Foreskin keratinocyte (primary cell): ENCODE measurements at places on chromosomes 7 and 10. TPM values are rescaled to one million over a fixed set of nuclear protein-coding genes. Genes with fewer than 3 reads are reported as not detected.

GRCh38 chr7:51318001-51318400 is 1.4 kb upstream of the COBL start:
- no peak for DNase-seq

DNA sequence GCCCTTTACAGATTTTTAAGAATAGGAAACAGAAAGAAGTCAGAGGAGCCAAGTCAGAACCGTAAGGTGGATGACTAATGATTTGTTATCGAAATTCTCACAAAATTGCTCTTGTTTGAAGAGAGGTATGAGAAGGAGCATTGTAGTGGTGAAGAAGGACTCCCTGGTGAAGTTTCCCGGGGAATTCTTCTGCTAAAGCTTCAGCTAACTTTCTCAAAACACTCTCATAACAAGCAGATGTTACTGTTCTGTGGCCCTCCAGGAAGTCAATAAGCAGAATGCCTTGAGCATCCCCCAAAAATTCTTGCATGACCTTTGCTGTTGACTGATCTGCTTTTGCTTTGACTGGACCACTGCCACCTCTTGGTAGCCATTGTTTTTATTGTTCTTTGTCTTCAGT is 152.9 kb downstream of the HGF start:
- peak; percentile 40 for DNase-seq

- DNase-seq = no peak
These were observed 29.6 kb downstream of the CAV1 start for GRCh38 chr7:116554436-116554835.

- DNase-seq = no peak
These were observed 1123.5 kb upstream of the AUTS2 start for GRCh38 chr7:68474661-68475216.

GRCh38 chr7:1460821-1461645 is 1.8 kb upstream of the MICALL2 start:
- no peak for DNase-seq

DNA sequence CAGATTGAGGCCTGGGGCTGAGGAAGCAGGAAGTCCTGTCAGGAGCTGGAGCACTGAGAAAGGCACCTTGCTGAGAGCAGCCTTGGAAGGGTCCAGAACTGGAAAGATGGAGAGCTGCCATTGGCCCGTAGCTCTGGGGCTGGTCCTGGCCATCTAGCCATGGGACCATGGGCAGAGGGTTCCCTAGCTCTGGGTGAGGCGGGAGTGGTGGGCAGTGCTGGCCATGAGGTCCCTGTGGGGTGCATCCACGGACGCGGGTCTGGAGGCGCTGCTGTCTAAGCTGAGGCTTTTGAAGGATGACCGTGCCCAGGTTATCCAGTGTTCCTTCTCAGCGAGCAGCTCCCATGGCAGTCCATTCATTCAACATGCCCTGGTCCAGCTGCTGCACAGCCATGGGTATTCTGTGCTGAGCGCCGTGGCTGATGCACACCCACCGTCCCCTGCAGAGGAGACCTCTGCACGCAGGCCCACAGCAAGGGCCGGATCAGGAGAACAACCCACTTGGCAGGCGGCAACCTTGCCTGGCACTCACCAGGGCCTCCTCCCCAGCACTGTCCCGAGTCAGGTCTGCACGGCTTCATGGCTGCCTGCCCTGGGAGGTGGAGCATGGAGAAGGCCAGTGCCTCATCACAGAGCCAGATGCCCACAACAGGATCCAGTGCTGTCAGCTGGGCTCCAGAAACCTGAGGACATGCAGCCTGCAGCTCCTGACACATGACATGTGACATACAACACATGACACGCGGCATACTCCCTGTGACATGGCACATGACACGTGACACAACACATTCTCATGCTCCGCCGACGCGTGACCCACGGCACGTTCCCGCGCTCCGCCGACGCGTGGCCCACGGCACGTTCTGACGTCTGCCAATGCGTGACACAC is 121.9 kb downstream of the INPP5A start:
- no peak for DNase-seq

- no peak for DNase-seq
These were observed at the start of gene CACNB2 for GRCh38 chr10:18140149-18140956. CACNB2 (plus strand) TSS chr10:18140424.

GRCh38 chr10:5840314-5841307 is 27.4 kb upstream of the GDI2 start:
- DNase-seq = no peak

GRCh38 chr10:76548716-76549115 is 1088.9 kb downstream of the KCNMA1 start:
- no peak for DNase-seq

DNA sequence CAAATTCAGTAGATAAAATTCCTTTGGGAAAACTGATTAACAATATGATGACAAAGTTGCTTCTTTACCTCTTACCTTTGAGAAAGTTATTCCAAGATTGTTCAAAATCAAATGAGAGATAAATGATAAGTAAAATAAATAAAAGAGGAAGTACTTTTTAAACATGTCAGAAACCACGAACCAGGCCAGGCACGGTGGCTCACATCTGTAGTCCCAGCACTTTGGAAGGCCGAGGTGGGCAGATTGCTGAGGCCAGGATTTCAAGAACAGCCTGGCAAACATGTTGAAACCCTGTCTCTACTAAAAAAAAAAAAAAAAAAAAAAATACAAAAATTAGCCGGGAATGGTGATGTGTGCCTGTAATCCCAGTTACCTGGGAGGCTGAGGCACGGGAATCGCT is 296.6 kb downstream of the HGF start:
- DNase-seq = no peak

GRCh38 chr7:132400561-132401142 is 175.6 kb downstream of the PLXNA4 start:
- DNase-seq = no peak

GRCh38 chr7:63040966-63041610 is 957.6 kb upstream of the ZNF722 start:
- DNase-seq = no peak

DNA sequence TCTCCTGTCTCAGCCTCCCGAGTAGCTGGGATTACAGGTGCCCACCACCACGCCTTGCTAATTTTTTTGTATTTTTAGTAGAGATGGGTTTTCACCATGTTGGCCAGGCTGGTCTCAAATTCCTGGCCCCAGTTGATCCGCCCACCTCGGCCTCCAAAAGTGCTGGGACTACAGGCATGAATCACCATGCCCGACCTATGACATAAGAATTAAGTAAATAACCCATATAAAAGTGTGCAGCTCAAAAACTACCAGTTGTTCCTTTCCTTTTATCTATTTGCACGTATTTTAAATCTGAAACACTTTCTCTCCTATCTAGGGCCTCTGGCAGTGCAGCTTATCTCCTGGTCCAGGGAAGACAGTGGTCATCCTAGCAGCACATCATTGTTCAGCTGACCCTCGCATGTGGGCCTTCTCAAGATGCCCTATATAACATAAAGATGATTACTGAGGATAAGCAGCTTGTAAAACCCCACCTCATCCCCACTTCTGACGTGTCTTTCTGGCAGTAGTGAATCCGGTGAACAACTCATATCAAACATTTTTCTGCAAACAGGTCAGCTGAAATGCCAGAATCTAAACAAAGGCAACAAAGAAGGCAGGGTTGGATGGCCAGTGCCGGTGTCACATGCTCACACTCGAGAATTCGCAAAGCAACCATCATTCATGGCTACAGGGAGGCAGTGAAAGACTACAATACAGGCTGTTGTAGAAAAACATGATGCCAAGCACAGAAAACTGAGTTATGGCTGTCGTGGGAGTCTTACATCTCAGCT is 36.0 kb upstream of the KCNIP2 start:
- DNase-seq = no peak

GRCh38 chr7:98862203-98862602 is 7.6 kb downstream of the TMEM130 start:
- no peak for DNase-seq

DNA sequence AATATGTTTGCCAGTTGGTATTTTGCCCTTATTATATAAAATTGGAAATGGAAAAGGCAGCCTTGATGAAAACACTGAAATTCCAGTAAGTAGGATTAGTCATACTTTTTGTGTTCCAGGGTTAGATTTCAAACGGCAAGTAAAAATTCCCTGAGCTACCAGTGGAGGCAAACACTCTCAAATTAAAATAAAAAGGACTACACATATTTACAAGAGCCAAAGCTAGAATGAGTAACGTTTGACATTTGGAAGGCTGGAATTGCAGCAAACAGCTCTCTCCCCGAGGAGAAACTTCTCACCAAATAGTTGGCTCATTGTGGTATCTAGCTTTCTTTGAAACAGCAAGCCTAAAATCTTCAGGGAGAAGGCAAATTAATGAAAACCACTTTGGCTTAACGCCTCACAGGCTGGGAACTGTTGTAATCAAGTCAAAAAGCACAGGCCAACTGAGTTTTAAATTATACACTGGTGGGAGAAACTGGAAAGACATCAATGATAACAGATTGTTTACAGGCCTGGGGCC is 288.4 kb downstream of the SNX13 start:
- DNase-seq = peak; percentile 58

DNA sequence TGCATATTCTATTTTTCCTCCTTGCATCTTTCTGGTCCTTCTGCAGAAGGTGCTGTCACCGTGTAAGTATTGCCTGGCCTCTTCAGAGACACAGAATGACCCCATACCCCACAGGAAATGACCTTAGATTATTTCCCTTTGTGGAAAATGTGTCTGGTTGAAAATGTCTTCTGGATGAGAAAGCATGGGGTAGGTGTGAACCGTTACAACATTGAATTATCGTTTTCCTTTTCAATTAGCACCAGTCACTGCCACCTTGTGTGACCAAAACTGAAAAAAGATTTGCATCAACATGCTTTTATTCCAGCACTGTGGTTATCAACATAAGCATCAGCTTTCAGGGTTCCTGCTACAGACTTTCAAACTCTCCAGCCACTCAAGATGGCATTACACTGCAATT is 58.0 kb upstream of the CELF2 start:
- DNase-seq = no peak

- no peak for DNase-seq
These were observed 6.3 kb downstream of the LIPJ start for GRCh38 chr10:88592906-88593305.

STAG3 gene
- 0.32 and 0.34 TPM in 2 replicates for total RNA-seq

SAMD9L gene
- total RNA-seq = 7.6 and 13.5 TPM in 2 replicates

C7orf33 gene
- total RNA-seq = not detected in 2 replicates

MYO3A gene
- not detected in 2 replicates for total RNA-seq

RSPH10B2 gene
- total RNA-seq = not detected in 2 replicates

C10orf90 gene
- total RNA-seq = not detected in 2 replicates

STK31 gene
- total RNA-seq = 0.20 TPM in 1 of 2 replicates, not detected in the other

CDK14 gene
- total RNA-seq = 8.1 and 9.5 TPM in 2 replicates

GBX1 gene
- total RNA-seq = not detected in 2 replicates
